Muscle of arm (tissue), 14 donors: ENCODE measurements at places on chromosomes 2 and 18. TPM values are rescaled to one million over a fixed set of nuclear protein-coding genes. Genes with fewer than 3 reads are reported as not detected.

Gene TDRD15
- polyA plus RNA-seq: not detected

Gene TUBA4B
- not detected for polyA plus RNA-seq

Gene LAMA1
- polyA plus RNA-seq: 3.1 TPM

Gene SLC9A2
- 2.4 TPM for polyA plus RNA-seq

Gene IL1RL2
- 0.25 TPM for polyA plus RNA-seq

Gene TCF4
- 141 TPM for polyA plus RNA-seq

Gene LCT
- not detected for polyA plus RNA-seq
